GM19239 (cell line): ENCODE measurements at places on chromosomes 11 and 22.

DNA sequence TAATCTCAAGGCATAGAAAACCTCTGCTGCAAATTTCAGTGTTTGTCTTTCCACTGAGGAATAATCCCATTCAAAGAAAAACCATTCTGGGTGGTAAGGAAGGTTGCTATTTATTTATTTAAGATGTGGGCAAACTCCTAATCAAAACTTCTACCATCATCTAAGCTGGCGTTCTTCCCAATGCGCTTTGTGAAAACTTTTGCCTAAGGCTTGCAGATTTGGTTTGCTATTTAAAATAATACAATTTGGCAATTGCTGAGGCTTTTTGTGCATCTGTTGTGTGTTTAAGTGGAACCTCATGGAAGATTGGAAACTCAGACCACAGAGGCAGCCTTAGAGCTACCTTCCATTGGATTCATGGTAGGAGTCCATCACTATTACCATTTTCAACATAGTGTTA is 309.0 kb downstream of the BLID start:
- DNase-seq: no peak

DNA sequence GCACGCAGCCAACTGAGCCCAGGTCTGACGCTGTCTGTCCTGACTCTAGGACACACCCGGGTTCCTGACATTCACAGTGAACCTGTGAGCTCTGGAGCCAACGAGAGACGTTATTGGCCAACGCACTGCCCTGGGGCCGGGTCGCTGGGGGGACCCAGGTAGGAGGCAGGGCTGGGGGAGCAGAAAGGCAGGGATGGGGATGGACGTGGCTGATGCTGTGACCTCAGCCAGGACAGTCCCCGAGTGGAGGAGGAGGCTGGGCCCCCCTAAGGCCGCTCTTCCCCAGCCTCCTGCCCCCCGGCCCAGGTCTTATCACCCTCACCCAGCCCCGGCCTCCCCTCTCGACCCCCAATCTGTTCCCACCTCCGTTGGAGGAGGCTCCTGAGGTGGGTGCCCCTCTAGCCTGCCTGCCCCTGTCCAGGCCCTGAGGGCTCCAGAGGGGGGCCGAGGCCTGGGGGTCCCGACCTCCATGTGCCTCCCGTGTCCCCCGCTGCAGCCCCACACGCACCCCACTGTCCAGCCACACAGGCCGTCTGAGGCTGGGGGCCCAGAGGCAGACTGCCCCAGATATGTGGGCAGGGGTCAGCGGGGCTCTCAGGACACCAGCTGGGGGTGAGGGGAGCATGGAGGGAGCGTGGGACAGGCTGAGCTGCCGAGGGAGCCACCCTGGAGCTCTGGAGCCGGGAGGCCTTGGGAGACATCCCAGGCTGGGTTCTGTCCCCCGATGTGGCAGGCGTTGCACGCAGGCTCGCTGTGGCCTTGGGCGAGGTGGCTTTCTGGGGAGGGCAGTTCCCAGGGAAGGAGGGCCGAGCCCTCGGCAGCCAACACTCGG is 29.2 kb upstream of the MUC5AC start:
- no peak for DNase-seq

GRCh38 chr11:126880872-126881271 is 119.7 kb downstream of the KIRREL3 start:
- DNase-seq: no peak

DNA sequence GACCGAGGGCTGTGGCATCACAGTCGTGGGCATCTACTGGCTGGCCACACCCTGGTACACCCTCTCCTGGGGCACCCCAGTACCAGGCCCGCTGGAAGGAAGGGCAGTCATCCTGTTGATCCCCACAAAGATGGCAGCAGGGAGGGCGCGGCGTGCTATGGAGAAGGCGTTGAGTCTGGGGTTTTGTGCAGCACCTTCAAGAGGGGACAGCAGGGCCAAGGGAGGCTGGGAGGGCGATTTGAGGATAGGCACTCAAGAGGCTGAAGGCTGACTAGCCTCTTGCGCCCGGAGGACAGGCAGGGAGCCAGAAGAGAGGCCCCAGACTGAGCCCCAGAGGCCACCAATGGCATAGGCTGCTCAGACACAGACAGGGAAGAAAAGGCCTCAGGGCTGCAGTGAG is 2.2 kb upstream of the BRSK2 start:
- no peak for DNase-seq

GRCh38 chr11:43951231-43951630 is 8.8 kb downstream of the C11orf96 start:
- no peak for DNase-seq

GRCh38 chr22:46714550-46714949 is 23.5 kb downstream of the CERK start:
- no peak for DNase-seq

DNA sequence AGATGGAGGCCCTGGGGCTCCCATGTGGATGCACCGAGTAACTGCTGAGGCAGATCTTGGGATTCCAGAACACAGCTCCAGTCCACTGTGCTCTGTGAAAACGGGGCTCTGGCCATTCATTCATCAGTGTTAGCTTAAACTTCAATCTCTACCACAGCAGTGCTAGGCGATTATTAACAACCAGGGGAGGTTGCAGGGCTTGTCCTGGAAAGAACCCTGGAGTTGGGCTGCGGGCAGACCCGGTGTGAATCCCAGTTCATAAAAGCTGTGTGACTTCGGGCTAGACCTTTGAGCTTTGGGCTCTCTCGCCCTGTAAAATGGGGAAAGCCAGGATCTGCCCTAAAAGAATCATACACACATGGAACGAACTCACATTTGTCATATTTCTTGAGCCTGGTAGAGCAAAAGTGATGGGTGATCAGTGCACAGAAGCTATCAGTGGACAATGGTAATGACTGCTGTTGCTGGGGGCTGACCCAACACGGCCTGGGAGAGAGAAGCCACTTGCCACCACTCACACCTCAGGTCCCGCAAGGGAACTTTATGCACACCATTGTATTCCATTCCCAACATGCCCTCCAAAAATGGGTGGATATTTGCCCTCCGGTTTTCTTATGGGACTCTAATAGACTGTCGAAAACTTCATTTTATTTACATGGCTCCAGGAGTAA is 15.6 kb upstream of the CRYBB3 start:
- no peak for DNase-seq

- DNase-seq: no peak
These were observed 7.8 kb upstream of the NFAM1 start for GRCh38 chr22:42439821-42440674.

- no peak for DNase-seq
These were observed 78.0 kb upstream of the SUSD2 start for GRCh38 chr22:24103301-24103700.

DNA sequence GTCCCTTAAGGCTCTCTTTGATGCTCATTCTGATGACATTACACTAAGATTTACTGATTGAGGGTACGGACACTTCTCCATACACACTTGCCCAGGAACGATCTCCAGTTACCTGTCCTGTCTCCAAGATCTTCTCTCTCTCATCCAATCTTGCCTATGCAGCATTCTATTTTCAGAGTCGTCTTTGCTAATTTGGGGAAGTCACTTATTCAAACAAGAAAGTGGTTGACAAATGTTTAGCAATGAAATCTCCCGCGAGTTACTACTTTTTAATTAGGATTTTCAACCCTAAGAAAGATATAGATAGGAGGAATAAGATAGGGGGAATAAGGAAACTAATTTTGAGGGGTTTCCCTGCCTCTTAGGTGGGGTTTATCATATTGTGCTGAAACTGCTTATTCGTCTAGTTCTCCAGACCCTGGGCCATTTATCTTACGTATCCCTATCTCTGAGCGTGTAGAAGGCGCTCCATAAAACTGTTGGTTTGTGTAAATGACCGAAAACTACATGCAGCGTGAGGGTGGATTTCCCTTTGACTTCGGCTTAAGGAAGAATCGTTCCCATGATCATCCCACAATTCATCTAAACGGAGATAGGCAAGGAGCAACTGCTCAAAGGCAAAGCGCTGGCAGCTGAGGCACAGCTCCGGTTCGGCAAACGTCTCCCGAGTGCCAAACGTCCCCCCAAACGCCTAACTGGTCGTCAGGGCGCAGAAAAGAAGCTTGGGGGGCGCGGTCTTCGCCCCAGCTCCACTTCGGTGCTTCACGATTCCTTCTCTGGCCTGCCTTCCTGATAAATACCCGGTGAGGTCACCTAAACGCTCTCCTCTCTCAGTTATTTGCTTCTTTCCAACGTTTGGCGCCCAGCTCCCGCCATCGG is 804 bp downstream of the APIP start:
- no peak for DNase-seq

- no peak for DNase-seq
These were observed 33.8 kb downstream of the CHORDC1 start for GRCh38 chr11:90189011-90189410.

- no peak for DNase-seq
These were observed 734 bp downstream of the PPP1R14B start for GRCh38 chr11:64245797-64246620.

- peak; percentile 38 for DNase-seq
These were observed 49.8 kb downstream of the PACSIN2 start for GRCh38 chr22:42964994-42965699.

GRCh38 chr22:25749420-25750169 is 7.6 kb downstream of the MYO18B start:
- no peak for DNase-seq

- no peak for DNase-seq
These were observed 9.1 kb downstream of the LMF2 start for GRCh38 chr22:50498322-50498890.

- no peak for DNase-seq
These were observed 1051.2 kb downstream of the TBC1D22A start for GRCh38 chr22:47813661-47814060.

DNA sequence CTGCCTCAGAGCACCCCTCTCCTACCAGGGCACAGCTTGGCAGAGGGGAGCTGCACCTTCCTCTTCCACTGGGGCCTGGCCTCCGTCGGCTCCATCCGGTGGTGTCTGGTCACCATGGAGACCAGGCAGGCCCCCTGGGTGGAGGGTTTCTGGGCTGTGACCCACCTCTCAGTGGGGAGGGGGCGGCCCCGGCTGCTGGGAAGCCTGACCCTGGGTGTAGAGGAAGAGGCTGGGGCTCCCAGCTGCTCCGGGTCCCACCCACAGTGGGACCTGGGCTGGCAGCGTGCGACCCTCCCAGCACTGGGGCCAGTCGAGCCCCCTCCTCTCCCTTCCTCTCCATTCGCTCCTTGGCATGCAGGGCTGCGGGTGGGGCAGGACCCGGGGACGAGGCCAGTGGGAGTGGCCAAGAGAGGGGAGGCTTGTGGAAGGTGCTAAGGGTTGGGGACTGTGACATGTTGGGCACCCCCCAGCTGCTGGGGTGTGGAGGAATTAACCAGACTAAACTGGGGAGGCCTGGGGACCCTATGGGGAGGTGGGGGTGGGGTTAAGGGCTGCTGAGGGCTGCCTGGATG is 46.8 kb downstream of the BRSK2 start:
- no peak for DNase-seq

GRCh38 chr22:36771356-36772063 is 4.4 kb downstream of the IFT27 start:
- no peak for DNase-seq

DNA sequence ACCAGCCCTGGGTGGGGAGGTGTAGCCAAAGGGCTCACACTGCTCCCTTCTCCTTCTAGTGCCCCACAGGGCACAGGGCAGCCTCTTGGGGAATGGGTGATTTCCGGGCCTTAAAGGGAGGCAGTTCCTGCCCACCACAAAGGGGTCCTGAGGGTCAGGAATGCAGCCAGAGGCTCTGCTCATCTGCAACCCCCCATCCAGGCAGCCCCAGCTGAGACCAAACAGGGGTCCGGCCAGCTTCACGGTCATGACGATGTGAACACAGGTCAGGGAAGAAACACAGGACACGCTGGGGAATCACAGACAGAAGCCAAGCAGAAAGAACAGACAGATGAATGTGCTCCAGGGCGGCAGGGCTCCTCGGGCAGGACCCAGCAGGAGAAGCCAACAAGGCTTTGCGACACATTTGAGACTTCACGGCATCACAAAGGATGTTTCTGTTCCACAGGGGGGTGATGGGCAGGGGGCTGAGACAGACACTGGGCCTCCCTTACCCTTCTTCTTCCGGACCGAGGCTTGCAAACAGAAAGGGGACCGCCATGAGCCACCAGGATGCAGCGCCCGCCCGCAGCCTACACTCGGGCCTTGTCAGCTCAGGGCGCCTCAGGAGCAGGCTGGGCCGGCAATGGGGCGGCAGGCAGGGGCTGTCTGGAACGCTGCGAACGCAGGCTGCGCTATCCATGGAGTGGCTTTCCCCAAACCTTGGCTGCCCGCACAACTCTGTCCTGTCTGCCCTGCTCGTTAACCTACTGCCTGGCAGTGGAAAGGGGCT is 101.9 kb downstream of the CTTN start:
- DNase-seq: no peak

GRCh38 chr11:45817191-45817590 is 12.2 kb downstream of the SLC35C1 start:
- DNase-seq: peak; percentile 46
